ENCODE measurements at places on chromosomes 1 and 21.

DNA sequence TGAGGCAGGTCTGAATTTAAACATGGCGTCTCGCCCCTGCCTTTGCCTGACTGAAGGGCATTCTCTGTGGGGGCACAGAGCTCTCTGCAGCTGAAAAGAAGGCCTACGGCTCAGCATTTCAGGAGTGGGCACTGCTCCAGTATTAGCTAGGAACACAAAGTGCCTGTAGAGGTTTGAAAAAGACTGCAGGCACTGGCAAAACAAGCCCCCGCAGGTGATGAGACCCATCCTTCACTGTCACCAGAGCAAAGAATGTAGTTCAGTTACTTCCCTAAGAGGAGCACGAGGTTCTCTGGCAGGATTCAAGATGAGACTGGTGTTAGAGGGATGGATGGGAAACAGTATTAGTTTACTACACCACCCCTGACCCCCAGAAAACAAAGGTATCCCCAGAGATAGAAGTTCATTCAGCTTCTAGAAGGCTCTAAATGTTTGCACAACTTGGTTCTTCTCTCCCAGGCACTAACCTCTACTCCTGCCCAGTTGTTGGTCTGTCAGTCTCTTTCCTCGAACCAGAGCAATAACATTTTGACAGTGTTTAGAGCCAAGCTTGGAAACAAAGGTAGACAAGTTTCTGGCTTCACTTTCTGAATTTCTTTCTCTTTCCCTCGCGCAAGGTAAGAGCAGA, 101.9 kb upstream of the KCNE2 start:
- no peak for DNase-seq

DNA sequence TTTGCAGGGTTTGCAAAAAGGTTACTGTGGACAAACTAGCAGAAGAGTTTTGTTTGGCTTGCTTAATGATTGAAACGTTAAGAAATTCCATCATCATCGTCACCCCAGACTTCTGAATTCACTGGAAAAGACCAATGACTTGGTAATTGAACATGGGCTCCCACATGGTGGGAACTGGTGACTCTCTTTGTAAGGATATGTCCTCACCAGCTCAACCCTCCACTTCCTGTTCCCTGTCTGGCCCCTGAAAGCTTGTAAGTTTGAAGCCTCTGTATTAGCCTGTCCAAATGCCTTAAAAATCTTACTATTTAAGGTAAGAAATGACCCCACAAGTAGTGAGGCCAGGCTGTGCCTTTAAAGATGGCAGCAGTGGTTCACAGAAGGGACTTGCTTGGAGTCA, 9.7 kb downstream of the SYT6 start:
- DNase-seq = no peak

DNA sequence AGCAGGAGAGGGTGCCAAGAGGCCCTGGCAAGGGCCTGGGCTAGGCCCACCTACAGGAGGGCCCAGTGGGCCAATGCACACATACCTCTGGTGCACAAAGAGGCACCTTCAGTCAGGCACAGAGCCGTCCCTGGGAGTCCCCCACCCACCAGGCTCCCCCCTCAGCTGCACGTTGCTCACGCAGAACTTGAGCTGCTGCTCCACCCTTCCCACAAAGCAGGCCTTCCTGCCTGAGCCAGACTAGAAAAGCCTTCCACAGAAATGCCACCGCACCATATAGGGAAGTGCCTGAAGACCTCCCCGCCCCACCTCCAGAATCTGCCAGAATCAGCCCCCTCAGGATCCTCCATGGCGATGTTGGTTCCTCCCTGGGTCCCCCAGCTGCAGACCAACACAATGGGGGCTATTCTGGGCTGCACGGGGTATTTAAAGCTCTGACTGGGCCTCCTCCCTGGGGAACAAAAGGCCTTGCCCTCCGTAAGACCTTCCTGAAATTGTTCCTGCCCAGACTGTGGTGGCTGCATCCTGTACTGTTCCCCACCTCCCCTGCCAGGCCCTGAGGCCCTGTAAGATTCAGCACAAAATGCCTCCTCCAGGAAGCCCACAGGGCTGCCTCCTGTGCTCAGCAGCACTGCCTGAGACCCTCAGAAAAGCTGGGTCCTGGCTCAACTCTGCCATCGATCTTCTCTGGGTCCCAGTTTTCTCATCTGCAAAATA, 27.2 kb downstream of the HSPG2 start:
- DNase-seq = peak; percentile 82

- no peak for DNase-seq
These were observed 392.6 kb upstream of the DEPDC1 start for GRCh38 chr1:68889471-68889870.

- no peak for DNase-seq
These were observed 17.3 kb downstream of the SLAMF1 start for GRCh38 chr1:160629286-160630210.

DNA sequence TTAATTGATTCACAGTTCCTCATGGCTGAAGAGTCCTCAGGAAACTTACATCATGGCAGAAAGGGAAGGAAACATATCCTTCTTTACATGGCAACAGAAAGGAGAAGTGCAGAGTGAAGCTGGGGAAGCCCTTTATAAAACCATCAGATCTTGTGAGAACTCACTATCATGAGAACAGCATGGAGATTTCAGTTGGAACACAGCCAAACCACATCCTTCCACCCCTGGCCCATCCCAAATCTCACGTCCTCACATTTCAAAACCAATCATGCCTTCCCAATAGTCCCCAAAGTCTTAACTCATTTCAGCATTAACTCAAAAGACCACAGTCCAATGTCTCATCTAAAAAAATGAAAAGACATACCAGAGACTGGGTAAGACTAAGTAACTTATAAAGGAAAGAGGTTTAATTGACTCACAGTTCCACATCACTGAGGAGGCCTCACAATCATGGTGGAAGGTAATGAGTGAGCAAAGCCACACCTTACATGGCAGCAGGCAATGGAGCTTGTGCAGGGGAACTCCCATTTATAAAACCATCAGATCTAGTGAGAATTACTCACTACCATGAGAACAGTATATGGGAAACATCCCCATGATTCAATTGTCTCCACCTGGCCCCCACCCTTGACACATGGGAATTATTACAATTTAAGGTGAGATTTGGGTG, 105.2 kb downstream of the MRPL39 start:
- no peak for DNase-seq

DNA sequence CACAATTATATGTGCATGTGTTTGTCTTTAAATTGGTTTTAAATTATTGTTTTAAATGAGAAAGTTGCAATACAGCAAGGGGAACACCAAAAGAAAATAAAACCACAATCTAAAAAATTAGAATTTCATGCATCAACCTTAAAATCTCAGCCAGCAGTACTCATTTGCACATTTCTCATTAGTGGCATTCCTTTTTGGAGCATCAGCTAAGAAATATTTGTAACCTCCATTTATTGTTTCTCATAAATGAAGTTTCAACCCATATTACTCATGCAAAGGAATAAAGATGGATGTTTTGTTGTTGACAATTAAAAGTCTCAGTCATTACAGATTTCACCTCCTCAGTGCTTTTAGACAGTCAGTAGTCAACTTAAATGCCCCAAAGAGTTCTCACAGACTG, 160.1 kb downstream of the TBX15 start:
- no peak for DNase-seq

GRCh38 chr1:156673387-156674121, 3.7 kb downstream of the NES start:
- DNase-seq = no peak

GRCh38 chr1:226762988-226763904, 24.2 kb upstream of the ITPKB start:
- no peak for DNase-seq

DNA sequence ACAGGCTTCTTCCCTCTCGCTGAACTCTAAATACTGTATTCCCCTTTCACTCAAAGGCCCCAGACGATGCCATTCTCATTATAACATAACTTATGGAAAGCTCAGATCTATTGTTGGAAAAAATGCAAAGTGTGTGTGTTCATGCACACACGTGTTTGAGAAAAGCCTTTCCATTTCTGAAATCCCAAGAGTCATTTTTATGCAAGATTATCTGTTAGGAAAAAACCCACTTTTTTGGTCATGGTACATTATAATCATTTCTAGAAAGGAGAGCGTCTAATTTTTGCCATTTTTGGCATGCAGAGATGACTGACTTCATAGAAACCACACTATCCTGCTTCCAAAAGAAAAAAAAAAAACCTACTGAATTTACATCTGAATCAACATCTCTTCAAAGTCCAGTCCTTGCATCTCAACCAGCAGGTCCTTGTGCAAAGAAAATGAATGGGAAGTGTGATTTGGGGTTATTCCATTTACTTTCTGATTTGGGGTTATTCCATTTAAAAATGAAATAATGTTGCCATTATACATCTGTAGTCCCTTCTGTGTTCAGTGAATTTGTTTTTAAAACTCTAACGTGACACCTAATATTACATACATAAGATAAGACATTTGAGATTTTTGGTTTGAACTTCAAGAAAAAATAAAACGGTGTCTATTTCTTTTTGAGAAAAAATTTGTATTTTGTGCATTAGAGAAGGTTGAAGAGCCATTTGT, 150.3 kb downstream of the DHRS3 start:
- DNase-seq = no peak

- DNase-seq = no peak
These were observed 255.7 kb downstream of the OMA1 start for GRCh38 chr1:58290685-58291372.

DNA sequence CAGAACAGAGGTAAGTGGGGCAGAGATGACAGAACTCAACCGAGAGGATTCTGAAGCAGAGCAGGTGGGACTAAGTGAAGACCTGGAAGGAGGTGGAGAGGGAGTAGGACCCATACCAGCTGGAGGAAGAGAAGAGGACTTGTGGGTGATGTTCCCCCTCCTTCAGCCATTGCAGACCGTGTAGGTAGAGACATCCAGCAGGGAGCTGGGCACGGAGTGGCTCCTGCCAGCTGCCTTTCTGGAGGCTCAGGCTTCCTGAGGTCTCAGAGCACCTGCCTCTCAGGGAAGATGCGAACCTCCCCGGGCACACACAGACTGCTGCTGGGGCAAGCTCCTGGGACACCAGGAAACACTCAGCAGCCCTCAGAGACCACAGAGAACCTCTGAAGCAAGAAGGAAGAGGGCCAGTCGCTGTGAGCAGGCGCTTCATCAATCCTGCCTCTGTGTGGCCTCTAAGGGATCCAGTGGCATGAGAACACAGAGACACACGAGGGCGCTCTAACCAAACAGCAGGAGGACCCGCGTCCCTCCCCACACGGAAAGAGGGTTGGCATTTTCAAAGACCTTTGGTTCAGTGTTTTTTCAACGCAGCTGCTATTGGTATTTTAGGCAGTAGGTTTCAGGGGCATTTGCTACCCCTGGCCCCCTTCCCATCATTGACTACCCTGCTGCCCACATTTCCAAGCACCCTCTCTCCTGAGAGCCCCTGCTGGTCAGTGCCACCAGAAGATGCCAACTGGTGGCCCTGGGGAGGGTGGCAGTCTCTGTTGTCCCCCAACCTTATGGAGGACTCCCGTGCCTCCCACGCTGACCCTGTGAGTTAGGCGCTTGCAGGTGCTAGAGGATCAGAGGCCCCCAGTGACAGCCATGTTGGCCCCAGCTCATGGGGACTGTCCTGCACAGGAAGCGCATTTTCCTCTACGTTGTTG, 89.6 kb upstream of the EDN2 start:
- DNase-seq = peak; percentile 93

GRCh38 chr1:164308101-164308500, 250.9 kb upstream of the PBX1 start:
- DNase-seq = no peak

GRCh38 chr1:245598524-245599305, 443.9 kb downstream of the KIF26B start:
- DNase-seq = no peak

- no peak for DNase-seq
These were observed 38.6 kb downstream of the DENND1B start for GRCh38 chr1:197736685-197737084.

- no peak for DNase-seq
These were observed 97.0 kb downstream of the SIPA1L2 start for GRCh38 chr1:232532901-232533300.

DNA sequence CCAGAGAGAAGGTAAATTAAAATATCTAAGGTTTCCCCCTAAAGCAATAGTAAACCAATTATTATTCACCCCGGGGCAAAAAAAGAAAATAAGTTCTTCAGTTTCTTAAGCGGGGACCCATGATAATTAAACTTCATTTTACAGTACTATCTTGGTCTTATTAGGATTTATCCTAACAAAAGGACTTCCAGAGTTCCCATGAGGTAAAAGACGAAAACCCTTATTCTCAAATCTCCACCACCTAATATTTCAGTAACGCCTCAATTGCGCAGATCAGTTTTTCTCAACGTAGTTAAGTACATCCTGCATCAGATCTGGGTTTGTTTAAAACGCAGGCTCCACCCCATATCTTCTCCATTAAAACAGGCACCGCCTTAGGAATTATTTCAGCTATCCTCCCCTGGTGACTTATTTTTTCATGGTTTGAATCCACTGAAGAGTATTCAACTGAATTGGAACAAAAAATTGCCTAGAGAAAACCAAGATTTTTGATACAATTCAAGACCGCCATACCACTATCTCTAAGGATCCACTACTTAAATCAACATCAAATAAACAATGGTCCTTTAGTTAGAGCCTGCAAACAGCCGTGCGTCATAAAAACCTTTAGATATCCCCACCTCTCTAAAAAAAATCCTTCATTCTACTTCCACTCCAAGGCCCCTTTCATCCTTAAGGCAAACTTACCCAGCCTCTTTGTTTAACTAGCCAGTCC, 1.7 kb downstream of the MCL1 start:
- no peak for DNase-seq

DNA sequence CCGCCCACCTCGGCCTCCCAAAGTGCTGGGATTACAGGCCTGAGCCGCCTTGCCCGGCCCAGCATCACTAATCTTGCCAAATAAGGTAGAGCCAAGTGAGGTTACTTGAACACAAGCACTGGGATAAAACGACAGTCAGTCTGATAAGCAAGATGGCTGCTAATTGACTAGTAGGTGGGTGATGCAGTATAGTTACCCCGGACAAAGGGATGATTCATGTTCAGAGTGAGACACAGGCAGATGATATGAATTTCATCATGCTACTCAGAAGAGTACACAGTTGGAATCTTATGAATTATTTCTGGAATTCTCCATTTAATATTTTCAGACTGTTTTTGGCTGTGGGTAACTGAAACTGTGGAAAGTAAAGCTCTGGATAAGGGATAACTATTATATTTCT, 178.4 kb downstream of the USP25 start:
- DNase-seq = no peak

GRCh38 chr1:53643041-53643880, 95.7 kb downstream of the GLIS1 start:
- DNase-seq = peak; percentile 28

- no peak for DNase-seq
These were observed 1.1 kb upstream of the ERRFI1 start for GRCh38 chr1:8026976-8027747.

GRCh38 chr1:172969611-172970010, 81.1 kb downstream of the TNFSF18 start:
- no peak for DNase-seq

DNA sequence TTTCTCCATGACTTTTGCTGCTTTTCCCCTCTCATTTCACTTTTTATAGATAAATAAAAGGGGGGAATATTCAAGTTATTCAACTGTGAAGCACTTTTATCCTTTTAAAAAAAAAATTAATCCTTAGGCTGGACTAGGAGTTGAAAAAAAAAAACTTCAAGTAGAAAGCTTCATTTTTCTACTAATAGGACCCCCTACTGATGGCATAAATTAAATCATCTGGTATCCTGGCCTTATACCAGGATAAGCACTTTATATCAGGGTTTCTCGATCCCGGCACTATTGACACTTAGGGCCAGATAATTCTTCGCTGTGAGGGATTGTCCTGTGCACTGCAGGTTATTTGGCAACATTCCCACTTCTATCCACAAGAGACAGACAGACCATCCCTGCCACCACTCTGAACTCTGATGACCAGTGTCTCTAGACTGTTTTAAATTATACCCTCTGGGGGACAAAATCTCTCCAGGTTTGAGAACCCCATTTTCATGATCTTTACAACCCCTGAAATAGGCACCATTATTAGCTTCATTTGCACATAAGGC, 17.6 kb downstream of the USP33 start:
- DNase-seq = no peak

Data from sciatic nerve (tissue), 2 donors.